Gastroesophageal sphincter (tissue), 4 donors: ENCODE measurements at places on chromosomes 5 and 9. TPM values are rescaled to one million over a fixed set of nuclear protein-coding genes. Genes with fewer than 3 reads are reported as not detected.

Gene SLC45A2
- 0.15 TPM for total RNA-seq

Gene SFXN1
- 23.5 TPM for total RNA-seq

Gene MUSK
- 8.4 TPM for total RNA-seq

Gene DMRT3
- total RNA-seq, result not detected

Gene SH3TC2
- 3.7 TPM for total RNA-seq

DNA sequence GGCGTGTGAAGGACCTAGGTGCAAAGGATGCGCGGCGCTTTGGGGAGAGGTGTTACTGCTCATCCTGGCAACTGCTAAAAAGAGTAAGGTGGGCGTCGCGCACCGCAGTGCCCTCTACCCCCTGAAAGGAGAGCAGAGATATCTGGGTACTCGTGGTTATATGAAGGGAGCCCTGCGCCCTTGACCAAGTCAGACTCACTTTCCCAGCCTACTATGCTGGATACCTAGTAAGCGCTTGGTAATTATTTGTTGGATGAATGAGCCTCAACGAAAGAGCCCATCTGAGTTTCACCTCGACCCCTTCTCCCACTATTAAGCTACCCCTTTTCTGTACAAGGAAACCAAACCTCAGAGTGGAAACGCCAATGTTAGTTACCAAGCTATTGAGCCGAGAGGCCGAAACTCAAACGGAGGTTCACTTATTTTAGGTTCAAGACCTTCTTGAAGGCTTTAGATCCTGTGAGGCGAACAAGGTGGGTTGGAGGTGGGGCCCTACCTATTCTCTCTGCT lies 8.0 kb downstream of the LHX6 start:
- no peak for ATAC-seq

GRCh38 chr9:127005770-127006314 lies 91.3 kb downstream of the RALGPS1 start:
- ATAC-seq, result no peak

- no peak for ATAC-seq
These were observed 60.9 kb upstream of the TLR4 start for GRCh38 chr9:117643288-117643654.

DNA sequence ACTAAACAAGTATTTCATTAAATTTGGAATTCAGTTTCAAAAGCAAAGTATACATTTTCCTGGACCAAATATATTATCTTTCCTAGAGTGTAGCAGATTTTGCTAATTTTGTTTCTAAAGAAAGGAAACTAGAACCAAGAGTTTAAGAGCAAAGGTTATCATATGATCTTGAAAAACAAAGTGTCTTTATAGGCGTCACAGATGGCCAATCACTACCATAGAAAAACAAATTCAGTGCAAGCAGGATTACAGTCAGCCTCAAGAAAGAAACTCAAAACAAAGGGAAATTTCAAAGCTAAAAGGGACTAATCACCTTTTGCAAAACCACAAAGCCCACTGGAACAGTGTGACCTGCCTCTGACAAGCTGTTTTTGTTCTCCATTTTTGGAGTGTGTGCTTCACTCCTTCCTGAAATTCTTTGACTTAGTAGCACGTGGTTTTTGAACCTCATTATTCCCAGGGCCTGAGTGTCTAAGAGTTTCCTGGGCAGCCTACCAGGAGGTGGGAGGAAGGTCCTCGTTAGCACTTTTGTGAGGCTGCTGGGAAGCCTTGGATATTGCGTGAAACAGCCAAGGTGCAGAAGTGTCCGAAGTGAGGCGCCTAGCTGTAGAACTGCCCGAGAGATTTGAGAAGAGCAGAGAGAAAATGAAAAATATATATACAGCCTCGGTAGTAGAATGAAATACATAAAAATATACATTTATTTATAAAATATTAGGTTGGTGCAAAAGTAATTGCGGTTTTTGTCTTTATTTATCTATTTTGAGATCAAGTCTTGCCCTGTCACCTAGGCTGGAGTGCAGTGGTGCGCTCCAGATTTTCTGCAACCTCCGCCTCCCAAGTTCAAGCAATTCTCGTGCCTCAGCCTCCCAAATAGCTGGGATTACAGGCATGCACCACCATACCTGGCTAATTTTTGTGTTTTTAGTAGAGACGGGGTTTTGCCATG lies 246.1 kb downstream of the MARCHF11 start:
- no peak for ATAC-seq

GRCh38 chr5:157166214-157167213 lies at the start of gene GARIN3:
Gene GARIN3, minus strand, starts transcription at chr5:157166264. Its CDS starts 96 bp downstream, at chr5:157166168.
- no peak for ATAC-seq

GRCh38 chr5:175746851-175747250 lies 89.0 kb downstream of the HRH2 start:
- ATAC-seq, result no peak

DNA sequence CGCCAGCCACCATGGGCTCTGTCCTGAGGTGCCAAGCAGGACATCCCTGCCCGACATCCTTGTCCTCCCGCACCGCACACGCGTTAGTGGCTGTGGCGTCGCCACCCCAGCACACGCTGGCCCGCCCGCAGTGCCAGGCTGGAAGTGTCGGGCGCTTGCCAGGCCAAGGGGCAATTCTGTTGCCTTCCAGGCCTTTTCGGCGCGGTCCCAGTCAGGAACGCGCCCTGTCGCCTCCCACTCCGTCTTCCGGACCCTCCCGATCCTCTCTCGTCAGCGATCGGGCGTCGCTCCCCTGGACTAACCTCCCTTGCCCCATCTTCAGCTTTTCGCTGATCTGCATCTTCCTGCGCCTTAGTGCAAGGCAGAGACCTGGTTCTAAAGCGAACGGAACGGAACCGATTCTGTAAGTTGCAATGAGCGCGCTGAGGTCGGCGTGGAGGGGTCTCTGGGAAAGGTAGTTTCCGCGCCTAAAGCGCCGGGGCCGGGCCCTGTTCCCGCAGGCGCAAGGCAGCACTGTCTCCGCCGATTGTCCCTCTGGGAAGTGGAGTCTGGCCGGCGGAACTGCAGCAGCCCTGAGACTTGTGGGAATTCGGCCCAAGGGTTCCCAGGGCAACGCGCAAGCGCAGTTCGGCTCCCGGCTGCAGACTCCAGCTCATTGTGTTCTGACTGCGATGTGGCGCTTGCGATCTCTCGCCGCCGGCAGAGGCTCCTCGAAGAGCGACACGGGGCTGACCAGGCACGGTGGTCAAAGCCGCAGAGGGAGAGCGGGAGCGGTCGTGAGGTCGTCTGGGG lies at the start of gene ZNF454:
ZNF454 (plus strand) TSS at position 630 of the 792 bp plus-strand sequence. CDS start 1,594 bp downstream, outside the sequence.
- ATAC-seq, result peak; percentile 97
